ENCODE measurements at places on chromosomes 2 and 18.
A peak's percentile ranks its signal among the peaks of the same experiment; 100 is the strongest.

DNA sequence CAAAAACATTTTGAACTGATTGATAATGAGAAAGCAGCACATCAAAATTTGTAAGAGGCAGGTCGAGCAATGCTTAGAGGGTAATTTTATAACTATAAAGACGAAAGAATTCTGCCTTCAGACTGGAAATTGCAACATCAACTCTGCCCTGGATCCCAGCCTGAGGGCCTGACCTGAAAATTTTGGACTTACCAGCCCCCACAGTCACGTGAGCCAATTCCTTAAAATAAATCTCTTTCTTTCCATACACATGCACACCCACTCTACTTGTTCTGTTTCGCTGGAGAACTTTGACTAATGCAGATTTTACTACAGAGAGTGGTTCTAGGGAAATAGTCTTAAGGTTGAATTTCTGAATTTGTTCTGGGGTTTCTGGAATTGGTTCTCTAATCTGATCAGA, 14.6 kb upstream of the ACOXL start:
- no peak for DNase-seq

DNA sequence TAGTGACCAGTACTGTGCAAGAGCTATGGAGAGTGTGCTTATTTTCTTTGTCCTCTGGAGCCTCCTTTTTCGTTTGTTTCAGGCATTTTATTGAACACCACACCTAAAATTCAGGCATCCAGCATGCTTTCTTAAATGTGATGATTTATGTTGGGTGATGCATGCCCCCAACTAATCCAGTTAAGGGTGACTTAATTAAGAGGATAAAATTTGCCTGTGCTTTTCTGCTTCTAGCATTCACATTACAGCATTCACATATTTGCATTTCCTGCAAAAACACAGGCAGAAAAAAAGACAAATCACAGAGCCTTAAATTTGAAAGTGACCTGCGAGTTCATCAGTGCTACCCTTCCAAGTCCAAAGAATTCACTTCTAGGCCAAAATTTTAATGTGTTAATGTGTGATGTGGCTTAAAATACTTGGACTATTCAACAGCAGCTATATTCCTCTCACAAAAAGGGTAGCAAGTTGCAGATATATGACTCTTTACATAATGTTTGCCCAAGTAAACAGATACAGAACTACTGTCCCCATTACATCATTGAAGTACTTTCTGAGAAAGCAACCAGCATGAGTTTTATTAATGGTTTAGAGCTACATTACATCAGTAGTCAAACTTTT, 286.5 kb downstream of the THSD7B start:
- no peak for DNase-seq

GRCh38 chr2:239522002-239522739, 121.4 kb upstream of the HDAC4 start:
- DNase-seq: no peak

GRCh38 chr2:121532894-121533293, 2.2 kb downstream of the RNU4ATAC start:
- DNase-seq: peak; percentile 74

DNA sequence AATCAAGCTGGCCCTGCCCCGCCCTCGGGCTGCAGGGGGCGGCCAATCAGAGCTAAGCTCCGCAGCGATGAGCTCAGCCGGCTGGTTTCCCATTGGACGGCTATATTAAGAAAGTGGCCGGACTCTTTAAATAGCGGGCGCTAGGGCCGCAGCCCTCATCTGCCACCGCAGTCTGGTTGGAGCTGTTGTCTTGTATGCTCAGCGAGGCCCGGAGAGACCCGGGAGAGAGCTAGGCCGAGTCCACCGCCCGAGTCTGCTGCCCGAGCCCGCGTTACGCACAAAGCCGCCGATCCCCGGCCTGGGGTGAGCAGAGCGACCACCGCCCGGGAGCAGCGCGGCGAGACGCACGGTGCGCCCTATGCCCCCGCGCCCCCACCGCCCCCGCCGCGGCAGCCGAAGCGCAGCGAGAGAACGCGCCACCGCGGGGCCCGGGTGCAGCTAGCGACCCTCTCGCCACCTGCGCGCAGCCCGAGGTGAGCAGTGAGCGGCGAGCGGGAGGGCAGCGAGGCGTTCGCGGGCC, at the start of gene RHOB:
Gene RHOB, plus strand, starts transcription at position 158 of the 520 bp plus-strand sequence. CDS start 392 bp downstream, outside the sequence.
- peak; percentile 99 for DNase-seq

GRCh38 chr2:313991-314390, 26.1 kb upstream of the ALKAL2 start:
- no peak for DNase-seq

GRCh38 chr2:204452464-204453023, 92.7 kb upstream of the PARD3B start:
- peak; percentile 94 for DNase-seq

DNA sequence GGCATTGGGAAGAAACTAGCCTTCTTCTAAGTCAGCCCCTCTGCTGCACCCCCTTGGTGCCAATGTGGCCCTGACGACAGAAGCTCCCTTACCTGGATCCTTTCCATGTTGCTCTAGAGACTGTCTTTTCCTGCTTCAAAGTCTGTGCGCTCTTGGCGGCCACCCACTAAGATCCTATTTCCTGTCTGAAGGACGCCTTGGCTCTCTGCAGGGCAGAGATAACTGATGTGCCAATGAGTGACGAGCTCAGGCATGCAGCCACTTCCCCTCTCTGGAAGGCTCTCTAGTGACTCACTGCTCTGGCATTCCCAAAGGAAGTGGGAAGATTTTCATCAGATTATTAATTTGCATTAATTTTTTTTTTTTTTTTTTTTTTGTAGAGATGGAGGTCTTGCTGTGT, 273.5 kb downstream of the CDH20 start:
- peak; percentile 63 for DNase-seq

GRCh38 chr2:42974721-42975717, 182.6 kb upstream of the HAAO start:
- DNase-seq: peak; percentile 87

DNA sequence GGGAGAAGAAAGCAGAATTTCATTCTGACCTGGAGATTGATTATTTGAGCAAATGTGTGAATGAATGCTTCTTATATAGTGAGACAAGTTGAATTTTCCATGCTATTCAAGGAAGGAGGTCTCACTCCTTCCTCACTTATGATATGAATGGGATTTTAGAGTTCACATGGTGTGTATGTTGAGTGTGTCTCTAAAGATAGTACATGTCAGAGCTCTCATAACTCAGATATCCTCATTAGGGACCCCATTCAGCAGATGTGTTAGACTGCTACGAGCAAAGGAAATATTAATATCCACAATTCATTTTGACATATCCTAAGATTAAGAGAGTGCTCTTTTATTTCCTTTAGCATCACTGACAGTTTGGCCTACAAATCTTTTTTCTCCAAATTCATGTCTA, 368.5 kb downstream of the ARHGAP15 start:
- no peak for DNase-seq

DNA sequence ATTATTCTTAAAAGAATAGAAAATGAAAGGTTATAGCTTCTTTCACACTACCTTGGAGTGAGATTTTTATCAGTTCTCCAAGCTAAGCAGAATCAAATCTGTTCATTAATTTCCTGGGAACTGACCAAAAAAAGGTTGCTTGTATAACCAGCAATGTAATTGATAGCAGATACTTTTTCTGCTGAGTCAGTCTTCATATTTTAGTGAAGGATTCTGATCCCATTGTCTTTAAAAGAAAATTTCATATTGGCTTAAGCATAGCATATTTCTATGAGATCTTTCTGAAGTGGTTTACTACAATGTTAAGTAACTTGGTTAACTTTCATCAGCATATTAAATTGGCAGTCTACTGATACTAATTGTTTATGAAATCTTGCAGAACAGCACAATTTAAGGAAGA, 338.0 kb downstream of the TMX3 start:
- DNase-seq: no peak

DNA sequence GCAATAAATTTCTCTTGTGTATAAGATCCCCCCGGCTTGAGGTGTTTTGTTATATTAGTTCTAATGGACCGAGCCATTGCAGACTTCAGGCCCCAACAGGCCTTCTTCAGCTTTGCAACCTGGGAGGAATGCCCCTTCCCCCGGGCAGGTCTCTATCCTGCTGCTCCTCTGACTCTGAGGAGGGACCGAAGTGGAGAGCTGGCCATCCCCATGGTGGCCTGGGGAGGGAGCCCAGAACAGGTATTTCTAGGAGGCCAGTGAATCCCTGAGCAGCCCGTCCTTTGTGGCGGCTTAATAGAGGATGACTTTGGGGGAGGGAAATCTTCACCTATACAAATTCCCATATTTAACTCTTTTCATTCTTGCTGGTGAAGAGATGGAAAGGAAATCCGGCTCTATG, 715.8 kb upstream of the SOX11 start:
- DNase-seq: no peak

- DNase-seq: peak; percentile 64
Observed at GRCh38 chr2:118614841-118615271, 232.6 kb downstream of the EN1 start.

DNA sequence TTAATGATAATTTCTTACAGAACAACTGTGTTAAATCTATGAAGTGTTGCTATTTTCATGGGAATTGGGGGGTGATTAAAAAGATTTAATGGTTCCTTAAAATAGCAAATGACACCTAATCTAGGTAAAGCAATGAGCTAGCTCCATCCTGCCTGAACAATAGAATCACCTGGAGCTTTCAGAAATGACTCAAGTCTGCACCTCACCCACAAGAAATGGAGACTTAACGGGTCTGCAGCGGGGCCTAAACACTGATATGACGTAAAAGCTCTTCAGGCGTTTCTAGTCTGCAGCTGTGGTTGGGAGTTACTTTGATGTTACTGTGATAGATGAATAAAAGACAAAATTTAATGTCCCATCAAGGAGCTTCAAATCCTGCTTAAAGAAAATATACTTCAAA, 328.2 kb downstream of the RND3 start:
- no peak for DNase-seq

GRCh38 chr18:32431753-32432152, 38.9 kb downstream of the GAREM1 start:
- no peak for DNase-seq

GRCh38 chr2:217801115-217801531, 201.7 kb downstream of the TNS1 start:
- DNase-seq: peak; percentile 79

- no peak for DNase-seq
Observed at GRCh38 chr2:52145005-52145404, 1113.1 kb upstream of the NRXN1 start.

DNA sequence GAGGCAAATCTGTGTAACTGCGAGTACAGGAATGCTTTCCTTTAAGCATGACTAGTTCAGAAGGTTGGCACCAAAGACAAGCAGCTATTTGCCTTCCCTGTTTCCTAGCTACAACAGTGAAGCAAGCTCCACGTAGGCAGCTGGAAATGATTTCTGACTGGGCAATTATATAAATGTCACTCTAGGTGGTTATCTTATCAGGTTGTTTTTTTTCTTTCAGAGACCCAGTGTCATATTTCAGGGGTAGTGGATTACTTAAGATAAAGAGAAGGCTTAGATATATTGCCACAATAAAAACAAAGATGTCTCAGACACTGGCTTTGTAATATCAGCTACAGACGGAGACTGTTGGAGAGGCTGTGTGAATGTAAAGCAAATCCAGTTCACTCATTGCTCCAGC, 748.9 kb upstream of the NXPH2 start:
- DNase-seq: peak; percentile 79

DNA sequence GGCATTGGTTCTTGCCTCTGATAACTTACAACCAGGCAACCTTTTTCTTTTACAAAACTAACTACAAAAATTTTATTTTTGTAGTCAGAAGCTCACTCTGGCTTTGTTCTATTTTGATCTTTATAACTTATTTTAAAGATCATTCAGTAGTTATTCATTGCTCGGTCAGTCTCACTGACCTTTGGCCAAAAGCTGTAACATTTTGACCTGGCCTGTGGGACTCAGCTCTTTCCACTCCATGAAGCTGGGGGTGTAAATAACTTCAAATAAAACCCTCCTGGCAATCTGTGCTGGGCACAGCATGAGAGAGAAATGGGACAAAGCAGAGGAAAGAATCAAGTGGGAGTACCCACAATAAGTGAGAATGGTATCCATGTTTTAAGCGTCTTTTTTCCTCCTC, 380.7 kb downstream of the SETBP1 start:
- no peak for DNase-seq

DNA sequence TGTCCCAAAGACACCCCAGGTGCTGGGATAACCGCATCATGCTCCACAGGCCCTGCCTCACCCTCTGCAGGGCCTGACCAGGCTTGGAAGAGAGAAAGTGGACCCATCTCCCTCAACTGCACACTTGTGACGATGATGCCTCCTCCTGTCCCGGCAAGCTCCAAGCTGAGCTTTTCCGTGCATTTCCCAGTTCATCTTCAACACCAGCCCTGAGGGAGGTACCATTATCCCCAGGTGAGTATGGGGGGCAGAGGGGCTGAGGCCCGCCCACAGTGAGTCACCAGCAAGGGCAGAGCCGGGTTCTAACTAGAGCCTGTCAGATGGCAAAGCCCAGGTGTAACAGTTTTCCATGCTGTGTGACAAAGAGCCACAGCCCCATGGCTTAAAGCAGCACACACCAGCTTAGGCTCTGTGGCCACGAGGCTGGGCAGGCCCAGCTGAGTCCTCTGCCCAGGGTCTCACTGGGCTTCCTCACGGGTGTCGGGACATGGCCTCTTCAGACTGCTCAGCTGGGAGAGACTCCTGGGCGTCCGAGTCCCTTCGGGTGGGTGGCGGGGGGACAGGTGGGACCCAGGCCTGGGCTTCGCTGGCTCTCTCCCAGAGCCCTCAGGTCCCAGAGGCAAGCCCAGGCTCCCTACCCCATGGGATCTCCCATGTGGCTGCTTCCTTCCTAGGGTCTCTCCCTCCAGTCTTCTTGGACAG, 108.4 kb upstream of the OTOS start:
- no peak for DNase-seq

GRCh38 chr2:76275788-76276187, 565.1 kb upstream of the GCFC2 start:
- DNase-seq: no peak

GRCh38 chr18:49933530-49934128, 120.3 kb upstream of the ACAA2 start:
- DNase-seq: no peak

DNA sequence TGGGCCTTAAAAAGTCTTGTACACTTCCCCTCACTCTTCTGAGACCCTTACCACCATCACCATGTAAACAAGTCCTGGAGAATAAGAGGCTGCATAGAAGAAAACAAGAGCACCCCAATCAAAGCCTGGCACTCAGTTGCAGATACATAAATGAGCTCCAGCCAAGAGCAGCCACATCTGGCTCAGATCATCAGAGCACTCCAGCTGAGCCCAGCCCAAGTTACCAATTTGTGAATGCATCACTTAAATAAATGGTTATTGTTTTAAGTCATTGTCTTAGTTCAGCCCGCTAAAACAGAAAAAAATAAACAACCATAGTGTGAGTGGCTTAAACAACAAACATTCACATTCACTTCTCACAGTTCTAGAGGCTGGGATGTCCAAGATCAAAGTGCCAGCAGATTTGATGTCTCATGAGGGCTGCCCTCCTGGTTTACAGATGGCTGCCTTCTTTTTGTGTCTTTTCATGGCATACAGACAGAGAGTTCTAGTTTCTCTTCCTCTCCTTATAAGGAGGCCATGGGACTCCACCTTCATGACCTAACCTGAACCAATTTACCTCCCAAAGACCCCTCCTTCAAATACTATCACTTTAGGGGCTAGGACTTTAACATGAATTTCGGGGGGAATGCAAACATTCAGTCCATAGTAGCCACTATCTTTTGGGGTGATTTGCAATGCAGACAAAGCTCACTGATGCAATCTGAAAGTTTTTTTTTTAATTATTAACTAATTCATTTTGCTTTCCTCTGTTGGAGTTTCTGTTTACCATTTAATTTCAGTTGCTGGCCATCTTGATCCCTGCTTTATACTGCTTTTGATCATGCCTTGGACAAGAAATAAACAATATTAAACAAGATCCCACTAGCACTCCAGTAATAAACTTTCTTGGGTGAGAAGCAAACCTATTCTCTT, 187.5 kb upstream of the ACVR2A start:
- DNase-seq: no peak

All from eye (tissue), 1 donor.